Suprapubic skin (tissue), 4 donors: ENCODE measurements at places on chromosomes 4 and X.

DNA sequence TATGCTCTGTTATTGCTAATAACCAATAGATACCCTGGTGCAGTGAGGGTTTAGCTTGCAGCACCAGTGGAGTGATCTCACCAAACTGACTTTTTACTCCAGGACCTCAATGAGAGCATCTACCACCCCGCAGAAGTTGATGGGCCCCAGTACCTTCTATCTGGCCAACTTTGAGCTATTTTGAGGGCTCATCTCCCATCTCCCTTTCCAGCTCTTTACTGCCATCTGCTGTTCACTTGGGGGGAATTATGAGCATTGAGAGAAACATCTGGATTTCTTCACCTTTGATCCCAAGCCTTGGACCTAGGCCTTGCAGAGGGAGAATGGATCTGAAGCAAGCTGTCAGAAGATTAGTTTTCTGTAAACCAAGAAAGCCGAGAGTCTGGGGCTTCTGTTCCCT lies 143.6 kb downstream of the TMEM164 start:
- no peak overlapping the region for H3K4me3 ChIP-seq
- DNase-seq = no peak
- no peaks in the 10 kb centered on the region for H3K27me3 ChIP-seq
- peaks cover 13% of the 10 kb centered on the region for H3K4me1 ChIP-seq
- no peaks in the 10 kb centered on the region for H3K36me3 ChIP-seq
- H3K27ac ChIP-seq = no peak overlapping the region

DNA sequence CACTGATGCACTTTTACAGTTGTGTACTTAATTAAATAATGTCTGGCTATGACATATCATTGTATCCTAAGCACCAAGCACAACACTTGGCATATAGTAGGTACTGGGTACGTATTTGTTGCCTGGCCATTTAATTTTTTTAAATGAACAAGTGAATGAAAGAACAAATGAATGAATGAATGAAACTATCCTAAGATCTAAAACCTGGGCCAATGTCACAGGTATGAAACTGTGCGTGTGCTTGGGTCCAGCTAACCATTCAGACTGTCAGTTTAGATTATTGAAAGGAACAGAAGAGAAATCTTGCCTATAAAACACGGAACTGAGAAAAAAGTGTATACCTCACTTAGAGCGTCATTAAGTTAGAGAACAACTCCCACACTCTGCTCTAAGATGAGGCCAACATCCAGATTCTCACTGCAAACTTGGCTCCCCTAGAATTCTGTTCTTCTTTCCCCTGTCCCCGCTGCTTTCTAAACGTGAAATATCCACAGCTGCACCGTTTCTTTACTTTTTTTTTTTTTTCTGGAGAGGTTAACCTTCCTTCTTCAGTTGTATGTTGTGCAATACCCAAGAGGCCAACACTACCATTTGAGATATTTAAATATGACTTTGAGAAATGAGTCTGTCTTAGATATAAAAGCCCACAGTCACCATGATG lies 17.3 kb upstream of the SEL1L3 start:
- H3K4me3 ChIP-seq = no peak overlapping the region
- DNase-seq = no peak
- H3K27me3 ChIP-seq = peaks cover 3% of the 10 kb centered on the region
- H3K4me1 ChIP-seq = no peaks in the 10 kb centered on the region
- H3K36me3 ChIP-seq = no peaks in the 10 kb centered on the region

DNA sequence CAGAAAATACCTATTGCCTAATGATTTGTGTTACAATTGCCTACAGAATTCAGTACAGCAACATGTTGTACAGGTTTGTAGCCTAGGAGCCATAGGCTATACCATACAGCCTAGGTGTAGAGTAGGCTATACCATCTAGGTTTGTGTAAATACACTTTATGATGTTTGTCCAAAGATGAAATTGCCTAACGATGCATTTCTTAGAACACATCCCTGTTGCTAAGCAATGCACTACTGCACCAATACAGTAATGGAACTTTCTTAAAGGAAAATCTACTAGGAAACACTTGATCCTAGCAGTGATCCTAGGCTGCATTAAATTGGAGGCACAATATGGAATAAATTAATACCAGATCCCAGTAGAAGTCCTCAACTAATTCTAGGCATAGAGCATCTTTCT lies 18.3 kb downstream of the NOA1 start:
- H3K4me1 ChIP-seq = peaks cover 13% of the 10 kb centered on the region
- no peak for DNase-seq
- no peak overlapping the region for H3K27ac ChIP-seq
- no peaks in the 10 kb centered on the region for H3K27me3 ChIP-seq
- H3K4me3 ChIP-seq = no peak overlapping the region
- peaks cover 31% of the 10 kb centered on the region for H3K36me3 ChIP-seq

- no peak for DNase-seq
- no peaks in the 10 kb centered on the region for H3K27me3 ChIP-seq
- peak overlapping the region; percentile 69 for H3K27ac ChIP-seq
- peaks cover 33% of the 10 kb centered on the region for H3K4me1 ChIP-seq
- H3K36me3 ChIP-seq = no peaks in the 10 kb centered on the region
Observed at GRCh38 chrX:12949205-12949926, 25.5 kb upstream of the TMSB4X start.

- peak; percentile 70 for DNase-seq
- peak within 1 kb of the TSS; percentile 59 for H3K4me3 ChIP-seq
- H3K27me3 ChIP-seq = peaks cover 20% of the 10 kb centered on the region
- peak within 1 kb of the TSS; percentile 45 for H3K27ac ChIP-seq
- peaks cover 12% of the 10 kb centered on the region for H3K36me3 ChIP-seq
- peaks cover 26% of the 10 kb centered on the region for H3K4me1 ChIP-seq
Observed at GRCh38 chr4:10457255-10457801, at the start of gene ZNF518B. Gene ZNF518B (minus strand): TSS chr4:10457426. CDS start chr4:10446328, 11,098 bp downstream.

GRCh38 chrX:46710927-46711623 lies 47.8 kb downstream of the SLC9A7 start:
- H3K27ac ChIP-seq = no peak overlapping the region
- no peak overlapping the region for H3K4me3 ChIP-seq
- H3K36me3 ChIP-seq = no peaks in the 10 kb centered on the region
- no peaks in the 10 kb centered on the region for H3K4me1 ChIP-seq
- H3K27me3 ChIP-seq = no peaks in the 10 kb centered on the region
- no peak for DNase-seq

- H3K36me3 ChIP-seq = no peaks in the 10 kb centered on the region
- peaks cover 36% of the 10 kb centered on the region for H3K4me1 ChIP-seq
- no peaks in the 10 kb centered on the region for H3K27me3 ChIP-seq
- no peak for DNase-seq
Observed at GRCh38 chrX:45771114-45771513, 570.4 kb upstream of the DIPK2B start.

- H3K27ac ChIP-seq = no peak overlapping the region
- no peak overlapping the region for H3K4me3 ChIP-seq
- H3K4me1 ChIP-seq = no peaks in the 10 kb centered on the region
Observed at GRCh38 chr4:118224243-118224829, 128.5 kb downstream of the PRSS12 start.

DNA sequence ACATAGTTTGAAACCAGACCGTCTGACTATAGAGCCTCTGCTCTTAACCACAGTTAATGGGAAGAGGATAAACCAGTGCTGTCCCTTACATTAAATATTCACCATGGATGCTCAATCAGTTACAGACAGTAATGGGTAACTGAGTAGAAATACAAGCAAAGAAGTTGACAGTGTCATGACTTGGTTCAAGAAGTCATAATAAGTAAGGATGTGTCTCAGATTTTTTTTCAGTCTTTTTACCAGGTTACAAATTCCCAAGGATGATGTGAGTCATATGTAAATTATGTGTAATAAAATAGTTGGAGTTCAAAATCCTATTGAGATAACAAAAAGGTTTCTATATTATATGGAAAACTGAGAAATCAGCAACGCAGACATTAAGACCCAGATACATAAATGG lies 31.1 kb downstream of the ZCCHC4 start:
- peaks cover 5% of the 10 kb centered on the region for H3K36me3 ChIP-seq
- H3K4me3 ChIP-seq = no peak overlapping the region
- no peak overlapping the region for H3K27ac ChIP-seq

GRCh38 chr4:186151499-186151898 lies 39.9 kb upstream of the CYP4V2 start:
- H3K36me3 ChIP-seq = no peaks in the 10 kb centered on the region
- H3K27ac ChIP-seq = no peak overlapping the region
- H3K27me3 ChIP-seq = no peaks in the 10 kb centered on the region
- H3K4me3 ChIP-seq = no peak overlapping the region

GRCh38 chrX:40872351-40872750 lies 137.0 kb upstream of the MED14 start:
- H3K4me3 ChIP-seq = no peak overlapping the region
- no peaks in the 10 kb centered on the region for H3K27me3 ChIP-seq
- no peak overlapping the region for H3K27ac ChIP-seq
- no peaks in the 10 kb centered on the region for H3K36me3 ChIP-seq

DNA sequence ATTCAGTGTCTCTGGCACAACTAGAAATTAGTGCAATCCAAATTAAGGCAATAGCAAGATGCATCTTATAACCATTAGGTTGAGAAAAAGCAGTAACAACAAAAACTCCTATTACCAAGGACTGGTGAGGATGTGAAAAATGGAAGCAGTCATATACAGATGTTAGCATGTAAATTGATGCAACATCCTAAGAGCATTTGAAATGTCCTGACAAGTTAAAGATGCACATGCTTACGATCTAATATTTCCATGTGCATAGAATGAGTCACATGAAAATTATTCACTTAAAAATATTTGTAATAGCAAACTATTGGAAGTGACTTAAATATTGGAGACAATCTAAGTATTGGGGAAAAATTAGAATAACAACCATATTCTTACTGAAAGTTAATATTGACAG lies 163.0 kb downstream of the FAM13A start:
- H3K4me3 ChIP-seq = no peak overlapping the region
- H3K27me3 ChIP-seq = no peaks in the 10 kb centered on the region
- H3K4me1 ChIP-seq = no peaks in the 10 kb centered on the region
- no peaks in the 10 kb centered on the region for H3K36me3 ChIP-seq

- no peak for DNase-seq
- H3K27me3 ChIP-seq = no peaks in the 10 kb centered on the region
- H3K4me3 ChIP-seq = no peak overlapping the region
- H3K36me3 ChIP-seq = no peaks in the 10 kb centered on the region
- no peaks in the 10 kb centered on the region for H3K4me1 ChIP-seq
- H3K27ac ChIP-seq = no peak overlapping the region
Observed at GRCh38 chr4:147605499-147605898, 11.7 kb upstream of the TMEM184C start.

DNA sequence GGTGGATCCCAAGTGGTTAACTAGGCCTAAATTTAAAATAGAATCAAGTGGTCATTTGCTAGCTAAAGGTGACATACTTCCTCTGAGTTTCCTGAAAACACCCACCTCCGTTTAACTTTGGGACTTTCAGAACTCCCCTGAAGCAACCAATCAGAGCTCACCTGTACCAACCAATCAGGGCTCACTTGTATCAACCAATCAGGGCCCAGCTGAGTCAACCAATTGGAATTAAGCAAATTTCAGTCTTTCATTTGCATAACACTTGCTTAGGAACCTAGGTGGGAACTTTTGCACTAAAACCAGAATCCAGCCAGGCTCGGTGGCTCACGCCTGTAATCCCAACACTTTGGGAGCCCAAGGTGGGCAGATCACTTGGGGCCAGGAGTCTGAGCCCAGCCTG lies 15.9 kb downstream of the GPC4 start:
- no peaks in the 10 kb centered on the region for H3K4me1 ChIP-seq
- no peak for DNase-seq
- no peaks in the 10 kb centered on the region for H3K36me3 ChIP-seq
- H3K27me3 ChIP-seq = no peaks in the 10 kb centered on the region
- no peak overlapping the region for H3K4me3 ChIP-seq

DNA sequence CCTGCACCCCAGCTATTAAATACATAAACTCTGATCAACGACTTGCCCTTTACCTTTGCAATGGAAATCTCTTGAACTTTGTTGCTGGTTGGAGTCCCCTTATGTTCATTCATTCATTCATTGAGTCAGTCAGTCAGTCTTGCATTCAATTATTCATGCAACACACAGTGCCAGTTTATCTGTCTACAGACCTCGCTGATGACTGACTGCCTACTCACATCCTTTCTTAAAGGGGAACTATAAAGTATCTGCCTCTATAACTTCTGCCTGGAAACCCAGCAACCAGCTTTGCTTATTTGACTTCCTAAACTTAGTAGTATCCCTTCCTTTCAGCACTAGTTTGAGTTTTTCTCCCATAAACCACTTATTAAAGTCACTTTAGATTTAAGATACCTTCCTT lies 620.8 kb upstream of the ADGRL3 start:
- no peak overlapping the region for H3K4me3 ChIP-seq
- no peaks in the 10 kb centered on the region for H3K36me3 ChIP-seq
- no peaks in the 10 kb centered on the region for H3K27me3 ChIP-seq
- no peak for DNase-seq

- no peak for DNase-seq
- H3K4me3 ChIP-seq = no peak overlapping the region
- H3K4me1 ChIP-seq = no peaks in the 10 kb centered on the region
- no peaks in the 10 kb centered on the region for H3K27me3 ChIP-seq
Observed at GRCh38 chrX:47595716-47596251, 13.5 kb downstream of the TIMP1 start.

DNA sequence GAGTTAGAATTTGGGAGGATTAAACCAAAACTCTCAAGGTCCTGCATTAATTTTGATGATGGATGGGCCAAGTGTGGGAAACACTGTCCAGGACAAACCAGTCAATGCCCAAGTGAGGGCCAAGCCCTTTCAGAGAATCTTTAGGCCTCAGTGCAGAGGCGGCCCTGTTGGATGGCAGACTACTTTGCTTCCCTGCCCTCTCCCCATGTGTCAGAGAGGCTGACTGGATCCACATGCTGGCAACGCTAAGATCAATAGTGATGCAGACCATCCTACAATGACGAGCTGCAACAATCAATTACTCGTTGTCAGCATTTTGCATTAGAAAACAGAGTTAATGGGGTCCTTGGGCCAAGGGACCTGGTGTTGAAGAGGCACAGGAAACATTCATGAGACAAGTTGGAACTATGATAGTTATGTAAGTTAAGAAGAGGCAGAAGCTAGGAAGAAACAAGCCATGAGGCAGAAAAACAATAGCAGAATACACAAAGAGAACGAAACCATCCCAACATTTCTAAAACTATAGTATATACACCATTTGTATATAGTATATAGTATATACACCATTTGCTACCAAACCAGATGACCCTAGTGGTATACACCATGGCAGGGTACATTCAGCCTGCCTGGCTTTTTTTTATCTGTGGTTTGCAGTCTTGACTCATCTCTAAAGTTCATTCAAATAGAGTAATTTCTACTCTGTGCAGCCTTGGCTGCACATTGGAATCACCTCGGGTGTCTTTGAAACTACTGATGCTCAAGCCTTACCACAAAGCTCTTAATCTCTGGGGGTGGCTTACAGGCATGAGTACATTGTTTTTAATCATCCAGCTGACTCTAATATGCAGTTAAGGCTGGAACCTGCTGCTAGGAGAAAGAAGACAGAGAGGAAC lies 147.7 kb upstream of the GYPA start:
- DNase-seq = no peak
- no peaks in the 10 kb centered on the region for H3K27me3 ChIP-seq
- no peaks in the 10 kb centered on the region for H3K36me3 ChIP-seq
- no peak overlapping the region for H3K27ac ChIP-seq
- no peak overlapping the region for H3K4me3 ChIP-seq

DNA sequence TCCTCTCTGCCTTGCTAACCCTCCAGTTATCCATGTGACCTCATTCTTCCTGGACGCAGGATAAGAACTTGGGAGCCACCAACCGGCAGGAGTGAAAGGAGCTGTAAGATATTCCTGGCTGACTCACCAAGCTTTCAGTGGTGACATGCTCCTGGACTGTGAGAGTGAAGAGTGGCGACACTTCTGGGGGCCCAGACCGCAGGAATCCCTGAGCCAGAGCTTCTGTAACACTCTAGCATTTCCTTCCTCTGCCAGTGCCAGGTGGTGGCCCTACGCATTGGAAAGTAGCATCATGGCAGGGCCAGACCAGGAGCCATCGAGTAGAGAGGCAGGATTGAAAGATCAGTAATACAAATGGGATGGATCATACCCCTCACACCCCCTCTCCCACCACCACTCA lies 474.3 kb downstream of the ACTRT1 start:
- H3K4me1 ChIP-seq = no peaks in the 10 kb centered on the region
- no peaks in the 10 kb centered on the region for H3K36me3 ChIP-seq
- DNase-seq = no peak
- no peak overlapping the region for H3K27ac ChIP-seq
- no peaks in the 10 kb centered on the region for H3K27me3 ChIP-seq
